Activated CD4-positive, alpha-beta memory T cell treated with anti-CD3 and anti-CD28 coated beads for 36 hours (primary cell): ENCODE measurements at places on chromosomes 6 and 20. TPM values are rescaled to one million over a fixed set of nuclear protein-coding genes. Genes with fewer than 3 reads are reported as not detected.

The PHACTR3 gene
- total RNA-seq = not detected

The CAGE1 gene
- total RNA-seq = 0.12 TPM

The EPPIN gene
- not detected for total RNA-seq

The EFCAB8 gene
- total RNA-seq = 0.24 TPM

The HUS1B gene
- 1.1 TPM for total RNA-seq

The ZSCAN31 gene
- 0.77 TPM for total RNA-seq
